NCI-H1092 treated with DMSO at 0.1 percent for 48 hours (cell line): ENCODE measurements at places on chromosomes 11 and 22.

GRCh38 chr11:29914203-29914930 is 102.5 kb downstream of the KCNA4 start:
- no peak for DNase-seq

DNA sequence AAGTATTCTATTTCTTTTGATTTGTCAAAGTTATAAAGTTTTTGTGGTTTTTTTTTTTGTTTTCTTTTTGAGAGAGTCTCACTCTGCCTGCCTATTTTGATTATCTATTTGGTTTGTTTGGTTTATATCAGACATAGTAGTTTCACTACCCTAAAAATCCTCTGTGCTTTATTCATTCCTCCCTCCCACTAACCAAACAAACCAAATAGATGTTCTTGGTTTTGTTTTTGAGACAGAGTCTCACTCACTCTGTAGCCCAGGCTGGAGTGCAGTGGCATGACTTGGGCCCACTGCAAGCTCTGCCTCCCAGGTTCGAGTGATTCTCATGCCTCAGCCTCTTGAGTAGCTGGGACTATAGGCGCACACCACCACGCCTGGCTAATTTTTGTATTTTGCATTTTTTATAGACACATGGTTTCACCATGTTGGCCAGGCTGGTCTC is 67.9 kb downstream of the ENTHD1 start:
- DNase-seq = no peak

DNA sequence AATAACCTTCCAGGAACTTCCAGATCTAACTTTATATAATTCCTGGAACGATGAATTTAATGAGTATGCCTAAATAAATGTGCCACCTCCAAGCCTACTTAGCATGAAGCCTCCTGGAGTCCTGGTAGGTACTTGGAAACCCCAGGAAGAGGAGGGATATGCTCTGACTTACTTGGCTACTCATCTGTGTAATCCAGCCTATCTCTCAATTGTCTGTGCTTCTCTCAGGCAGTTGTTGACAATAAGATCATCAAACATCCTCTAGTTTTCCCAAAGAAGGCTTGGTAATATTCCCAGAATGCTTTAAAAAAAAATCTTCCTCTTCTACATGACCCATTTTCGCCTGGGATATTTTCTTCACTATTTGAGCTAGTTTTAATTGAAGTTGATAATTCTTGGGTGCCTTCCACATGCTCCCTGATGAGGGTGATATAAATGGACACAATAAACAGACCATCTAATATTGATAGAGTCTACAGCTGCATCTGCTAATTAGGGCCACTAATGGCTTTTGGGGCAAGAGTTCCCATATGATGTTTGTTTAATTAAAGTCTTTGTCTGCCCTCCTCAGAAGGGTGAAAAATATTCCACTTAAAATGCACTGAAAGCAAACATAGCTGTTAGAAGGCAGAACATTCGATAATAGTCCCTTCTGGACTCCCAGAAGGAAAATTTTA is 75.5 kb upstream of the RAB38 start:
- peak; percentile 91 for DNase-seq

DNA sequence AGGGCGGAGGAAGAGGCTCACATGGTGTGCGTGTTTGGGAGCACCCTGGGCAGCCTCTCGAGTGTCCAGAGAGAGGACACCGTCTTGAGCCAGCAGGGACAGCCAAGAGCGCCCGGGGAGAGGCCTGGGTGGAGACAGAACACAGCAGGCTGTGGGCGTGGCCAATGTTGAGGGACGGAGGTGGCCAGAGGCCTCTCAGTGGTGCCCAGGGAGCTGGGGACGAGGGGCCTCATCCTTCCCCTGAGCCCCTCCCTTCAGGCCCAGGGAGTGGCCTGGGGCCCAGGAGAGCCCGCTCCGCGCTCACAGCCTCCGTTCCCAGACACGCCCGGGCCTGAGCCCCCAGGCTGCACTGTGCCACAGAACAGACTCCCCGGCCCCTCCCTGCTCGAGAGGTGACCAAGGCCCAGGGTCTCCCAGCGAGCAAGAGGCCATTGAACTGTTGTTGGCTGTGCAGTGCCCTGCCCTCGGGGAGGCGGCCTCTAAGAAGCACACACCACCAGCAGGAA is 48.4 kb downstream of the CDKN1C start:
- DNase-seq = no peak

GRCh38 chr11:95104856-95105255 is 15.2 kb downstream of the ENDOD1 start:
- DNase-seq = no peak
